HS-5 (cell line): ENCODE measurements at places on chromosomes 2 and 18.
A peak's percentile ranks its signal among the peaks of the same experiment; 100 is the strongest.

DNA sequence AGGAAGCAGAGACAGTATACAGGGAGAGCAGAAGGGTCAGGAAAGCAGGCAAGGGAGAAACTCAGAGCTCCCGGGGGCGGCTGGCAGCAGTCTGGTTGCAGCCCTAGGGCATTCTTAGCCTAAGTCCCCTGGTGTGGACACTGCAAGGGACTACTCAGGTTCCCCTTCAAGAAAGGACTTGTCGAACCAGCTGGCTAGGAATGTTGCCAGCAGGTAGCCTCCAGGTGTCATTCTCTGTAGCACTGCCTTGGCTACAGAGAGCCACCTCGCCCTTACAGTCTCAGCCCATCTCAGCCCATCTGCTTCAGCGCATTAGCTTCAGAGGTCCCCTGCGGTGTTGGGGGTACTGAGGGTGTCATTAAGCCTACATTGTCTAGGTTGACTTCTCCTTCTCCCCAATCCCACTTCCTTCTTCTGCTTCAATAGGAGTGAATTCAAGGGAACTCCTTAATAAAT lies 11.3 kb upstream of the TMSB10 start:
- DNase-seq: no peak

DNA sequence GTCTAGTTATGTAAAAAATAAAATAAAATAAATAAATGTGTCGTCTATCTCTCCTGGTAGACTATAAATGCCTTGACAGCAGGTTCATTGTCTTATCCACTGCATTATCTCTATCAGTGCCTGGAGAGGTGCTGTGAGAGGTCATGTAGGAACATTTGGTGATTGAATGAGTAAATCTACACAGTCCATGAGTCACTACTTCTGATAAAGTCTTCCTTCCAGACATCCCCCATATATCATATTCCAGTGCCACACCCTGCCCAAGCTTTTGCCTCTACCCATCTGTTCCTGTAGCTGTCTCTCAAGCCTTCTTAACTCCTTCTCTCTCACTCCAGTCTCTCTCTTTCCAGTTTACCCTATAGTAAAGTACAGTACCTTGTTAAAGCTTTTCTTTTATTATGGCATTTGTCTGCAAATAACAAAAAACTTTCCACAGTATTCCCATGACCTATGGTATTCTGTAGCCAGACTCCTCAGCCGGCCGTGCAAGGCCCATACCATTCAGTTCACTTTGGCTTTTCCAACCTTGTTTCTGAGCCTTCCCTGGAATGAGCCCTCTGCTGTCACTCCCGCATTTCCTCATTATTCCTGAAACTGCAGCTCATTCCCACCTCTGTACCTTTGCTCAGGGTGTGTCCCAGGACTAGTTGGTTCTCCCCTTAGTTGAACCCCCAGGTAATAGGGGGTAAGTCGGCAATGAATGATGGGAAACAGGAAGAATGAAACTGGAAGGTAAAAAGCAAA lies 37.5 kb downstream of the ANXA4 start:
- peak; percentile 51 for DNase-seq

GRCh38 chr2:100276716-100277115 lies 45.6 kb downstream of the LONRF2 start:
- no peak for DNase-seq

- no peak for DNase-seq
Observed at GRCh38 chr2:86372641-86373502, 35.4 kb upstream of the REEP1 start.

GRCh38 chr18:44229693-44230108 lies 451.0 kb upstream of the SETBP1 start:
- DNase-seq: no peak

DNA sequence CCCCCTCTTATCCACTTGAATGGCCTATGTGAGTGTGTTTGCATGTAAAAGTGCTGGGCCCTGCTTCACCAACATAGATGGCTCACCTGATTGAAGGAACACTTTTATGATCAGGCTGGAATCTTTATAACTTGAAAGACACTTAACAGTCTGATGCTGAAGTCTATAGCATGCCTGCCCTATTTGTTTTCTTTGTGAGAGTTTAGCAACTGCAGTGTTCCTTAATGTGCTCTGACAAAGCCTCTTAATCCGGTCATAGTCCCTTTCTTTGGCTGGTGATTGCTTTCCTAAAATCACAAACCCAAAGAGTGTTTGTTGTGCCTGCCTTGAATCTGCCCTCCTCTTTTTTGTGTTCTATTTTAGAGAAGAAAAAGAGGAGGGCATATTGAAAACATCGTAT lies 1382.8 kb upstream of the CELF4 start:
- no peak for DNase-seq

- DNase-seq: no peak
Observed at GRCh38 chr2:20599001-20599600, 51.8 kb downstream of the HS1BP3 start.

GRCh38 chr2:107008843-107009242 lies 122.9 kb upstream of the ST6GAL2 start:
- DNase-seq: no peak

DNA sequence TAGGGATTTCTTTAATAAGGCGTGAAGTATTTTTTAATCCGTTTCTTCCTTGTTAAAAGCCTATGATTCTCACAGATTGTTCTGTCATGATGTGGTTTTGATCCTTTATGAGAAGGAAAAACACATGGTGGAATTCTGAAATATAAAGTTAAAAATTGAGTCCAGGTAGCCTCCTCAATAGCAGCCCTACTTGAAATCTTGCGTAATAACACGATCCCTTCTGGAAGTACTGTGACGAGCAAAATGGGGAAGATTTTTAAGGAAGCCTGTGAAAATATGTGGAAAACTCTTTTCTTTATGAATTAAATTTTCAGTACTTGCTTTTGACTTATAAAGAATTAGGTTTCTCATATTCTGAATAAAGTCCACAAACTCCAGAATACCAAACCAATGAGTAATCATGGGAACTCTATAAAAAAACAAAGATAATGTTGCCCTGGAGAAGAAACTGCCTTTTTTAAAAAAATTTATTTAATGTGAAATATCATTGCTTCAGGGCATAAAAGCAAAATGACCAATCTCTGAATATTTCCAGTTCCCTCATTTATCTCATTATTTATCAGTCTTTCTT lies 476.4 kb upstream of the ZEB2 start:
- no peak for DNase-seq

GRCh38 chr18:13620818-13621445 lies 105.4 kb downstream of the FAM210A start:
- no peak for DNase-seq

- DNase-seq: peak; percentile 61
Observed at GRCh38 chr2:71452565-71452964, 796 bp upstream of the DYSF start.

- DNase-seq: no peak
Observed at GRCh38 chr18:37783771-37784170, 218.2 kb upstream of the CELF4 start.

DNA sequence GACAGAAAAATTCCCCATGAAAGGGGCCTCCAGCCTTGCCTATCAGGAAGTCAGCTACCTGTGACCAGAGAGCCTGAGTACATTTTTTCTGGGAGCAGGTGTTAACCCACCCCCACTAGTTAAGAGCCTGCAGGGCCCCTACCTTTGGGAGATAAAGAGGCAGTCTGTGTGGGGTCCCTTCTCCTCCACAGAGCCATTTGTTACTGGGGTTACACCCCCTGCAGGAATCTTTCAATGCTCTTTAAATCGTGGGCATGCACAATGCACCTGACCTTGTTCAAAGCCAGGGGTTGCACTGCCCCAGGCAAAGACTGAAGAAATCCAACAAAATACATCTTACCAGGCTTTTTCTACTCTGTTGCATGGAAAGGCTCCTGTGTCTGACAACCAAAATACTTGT lies 15.7 kb upstream of the LYPD6 start:
- DNase-seq: no peak

- no peak for DNase-seq
Observed at GRCh38 chr2:208638059-208638458, 231.5 kb downstream of the PTH2R start.

DNA sequence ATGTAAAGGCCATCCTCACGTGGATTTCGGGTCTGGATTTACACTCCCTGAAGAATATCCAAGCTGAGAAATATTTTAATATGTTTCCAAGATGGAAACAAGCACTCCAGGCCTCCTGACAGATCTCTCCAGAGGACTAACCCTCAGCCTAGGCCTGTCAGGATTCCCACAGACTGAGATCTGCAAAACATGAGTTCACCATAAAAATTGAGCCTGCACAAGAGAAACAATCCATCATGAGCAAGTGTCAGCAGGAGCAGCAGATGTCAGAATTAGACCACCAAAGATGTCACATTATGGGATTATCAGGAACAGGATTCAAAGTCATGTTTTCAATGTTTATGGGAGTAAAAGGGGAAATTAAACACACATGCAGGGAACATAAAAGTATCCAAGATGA lies 191.3 kb downstream of the TFCP2L1 start:
- DNase-seq: no peak

GRCh38 chr2:216118474-216118873 lies 9.3 kb downstream of the XRCC5 start:
- DNase-seq: no peak

DNA sequence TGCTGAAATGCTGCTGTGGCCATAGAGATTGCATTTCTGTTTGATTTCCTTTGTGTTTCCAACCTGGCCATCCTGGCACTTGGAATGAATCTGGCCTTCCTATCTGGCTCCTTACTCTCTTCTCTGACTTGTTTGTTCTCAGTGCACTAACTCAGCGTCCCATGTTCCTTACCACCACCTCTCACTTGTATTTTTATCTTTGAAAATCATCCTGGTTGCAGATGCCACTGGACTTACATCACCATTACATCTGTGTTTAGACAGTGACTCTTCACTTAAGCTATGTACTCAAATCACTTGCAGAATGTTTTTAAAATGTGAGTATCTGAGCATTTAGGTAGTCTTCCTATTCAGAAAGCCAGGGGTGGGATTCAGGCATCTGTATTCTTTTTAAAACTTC lies 239.5 kb downstream of the WDR7 start:
- DNase-seq: peak; percentile 67

GRCh38 chr2:106160786-106161261 lies 33.3 kb downstream of the UXS1 start:
- DNase-seq: no peak

GRCh38 chr2:68604077-68604476 lies 39.3 kb upstream of the PROKR1 start:
- no peak for DNase-seq

DNA sequence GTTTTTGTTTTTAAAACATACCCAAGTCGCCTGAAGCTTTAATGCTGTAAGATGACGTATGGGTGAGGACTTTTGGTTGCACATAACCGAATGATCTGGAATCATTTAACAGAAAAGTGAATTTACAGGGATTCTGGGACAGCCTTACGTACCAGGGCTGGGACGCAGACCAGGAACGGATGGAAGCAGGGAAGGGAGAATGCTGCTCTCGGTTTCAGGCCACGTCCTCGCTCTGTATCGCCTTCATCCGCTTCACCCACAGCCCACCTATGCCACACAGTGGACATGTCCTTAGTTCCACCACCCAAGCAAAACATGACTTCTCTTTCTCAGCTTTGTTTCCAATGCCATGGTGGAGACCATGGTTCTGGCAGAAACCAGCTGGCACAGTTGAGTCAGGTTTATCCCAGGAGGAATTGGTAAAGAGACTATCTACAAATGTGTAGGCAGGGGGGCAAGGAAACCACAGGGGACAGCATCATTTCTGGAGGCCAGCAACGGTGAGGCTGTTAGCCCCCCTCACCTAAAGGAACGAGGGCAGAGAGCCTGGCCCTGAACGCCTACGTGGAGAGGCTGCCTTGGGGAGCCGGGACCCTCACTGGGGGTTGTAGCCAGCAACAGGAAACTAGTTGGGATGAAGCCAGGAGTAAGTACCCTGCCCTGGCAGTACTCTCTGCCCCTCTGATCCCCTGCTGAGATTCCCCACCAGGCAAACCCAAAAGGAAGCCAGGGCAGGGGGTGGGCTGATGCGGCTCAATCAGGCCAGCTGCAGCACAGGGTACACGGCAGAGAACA lies 132.5 kb downstream of the NDUFA10 start:
- no peak for DNase-seq

- DNase-seq: no peak
Observed at GRCh38 chr2:219065484-219065883, 4.8 kb upstream of the IHH start.

GRCh38 chr2:32229635-32230034 lies 35.1 kb downstream of the NLRC4 start:
- DNase-seq: no peak

DNA sequence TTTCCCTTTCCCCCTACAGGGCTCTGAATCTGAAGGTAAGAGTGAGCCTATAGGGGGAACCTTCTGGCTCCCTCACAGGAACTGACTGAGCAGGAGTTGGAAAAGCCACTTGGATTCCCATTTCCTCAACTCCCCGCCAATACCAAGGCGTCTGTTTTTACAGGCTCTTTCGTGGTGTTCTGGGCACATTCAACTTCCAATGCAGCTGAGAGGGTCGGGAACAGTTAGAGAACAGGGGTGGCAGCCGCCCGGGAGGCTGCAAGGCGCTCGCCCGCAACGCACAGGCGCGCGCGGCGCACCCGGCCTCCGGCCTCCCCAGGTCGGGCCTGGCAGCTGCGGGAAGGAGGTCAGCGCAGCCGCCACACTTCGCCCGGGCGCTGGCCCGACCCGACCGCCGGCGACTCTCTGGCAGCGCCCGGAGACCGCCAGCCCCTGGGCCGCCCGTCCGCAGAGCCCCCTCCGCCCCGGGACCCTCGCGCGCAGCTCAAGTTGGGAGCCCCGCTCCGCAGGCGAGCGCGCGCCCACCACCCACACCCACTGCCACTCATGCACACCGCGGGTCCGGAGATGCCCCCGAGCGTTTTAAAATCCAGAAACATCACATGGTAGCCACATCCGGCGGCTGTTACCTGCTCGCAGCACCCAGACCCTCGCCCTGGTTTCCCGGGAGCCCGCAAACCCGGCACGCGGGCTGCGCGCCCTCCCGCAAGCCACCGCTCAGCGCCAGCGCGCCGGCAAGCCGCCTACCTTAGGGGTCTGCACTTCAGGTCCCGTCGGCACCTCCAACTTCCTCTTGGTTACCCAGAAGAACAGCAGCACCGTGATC lies 816 bp downstream of the GALNT14 start:
- peak; percentile 44 for DNase-seq

DNA sequence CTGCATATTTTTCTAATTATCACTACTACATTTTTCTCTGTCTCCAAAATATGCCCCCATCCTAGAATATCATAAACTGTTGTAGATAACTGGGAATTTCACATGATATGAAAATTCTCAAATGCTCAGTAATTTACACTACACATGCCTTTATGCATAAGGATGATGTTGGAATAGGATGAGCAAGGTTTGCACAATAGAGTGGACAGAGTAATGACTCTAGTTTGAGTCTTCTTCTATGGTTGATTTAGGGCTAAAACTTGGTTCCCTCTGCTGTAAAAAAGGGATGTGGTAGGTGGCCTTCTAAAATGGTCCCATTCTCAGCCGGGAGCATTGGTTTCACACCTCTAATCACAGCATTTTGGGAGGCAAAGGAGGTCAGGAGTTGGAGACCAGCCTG lies 129.9 kb downstream of the BCL11A start:
- DNase-seq: no peak

- no peak for DNase-seq
Observed at GRCh38 chr18:37534627-37535026, 31.0 kb downstream of the CELF4 start.

DNA sequence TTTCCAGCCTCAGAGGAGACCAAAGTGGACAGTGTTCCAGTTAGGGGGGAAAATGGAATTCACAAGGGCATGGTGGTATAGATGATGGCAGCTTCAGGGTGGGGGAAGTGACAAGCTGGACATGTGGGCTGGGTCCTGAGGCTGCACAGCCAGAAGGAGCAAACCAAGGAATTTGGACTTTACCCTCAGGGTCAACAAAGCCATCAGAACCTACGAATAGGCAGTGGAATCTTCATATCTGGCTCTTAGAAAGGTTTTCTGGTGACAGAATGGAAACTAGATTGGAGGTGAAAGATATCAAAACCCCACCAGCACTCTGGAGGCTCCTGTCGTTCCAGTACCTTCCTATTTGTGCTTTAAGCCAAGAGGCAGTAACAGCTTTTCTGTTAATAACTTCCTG lies 127.1 kb downstream of the SETBP1 start:
- no peak for DNase-seq
